ENCODE measurements at places on chromosomes 6 and 20.

DNA sequence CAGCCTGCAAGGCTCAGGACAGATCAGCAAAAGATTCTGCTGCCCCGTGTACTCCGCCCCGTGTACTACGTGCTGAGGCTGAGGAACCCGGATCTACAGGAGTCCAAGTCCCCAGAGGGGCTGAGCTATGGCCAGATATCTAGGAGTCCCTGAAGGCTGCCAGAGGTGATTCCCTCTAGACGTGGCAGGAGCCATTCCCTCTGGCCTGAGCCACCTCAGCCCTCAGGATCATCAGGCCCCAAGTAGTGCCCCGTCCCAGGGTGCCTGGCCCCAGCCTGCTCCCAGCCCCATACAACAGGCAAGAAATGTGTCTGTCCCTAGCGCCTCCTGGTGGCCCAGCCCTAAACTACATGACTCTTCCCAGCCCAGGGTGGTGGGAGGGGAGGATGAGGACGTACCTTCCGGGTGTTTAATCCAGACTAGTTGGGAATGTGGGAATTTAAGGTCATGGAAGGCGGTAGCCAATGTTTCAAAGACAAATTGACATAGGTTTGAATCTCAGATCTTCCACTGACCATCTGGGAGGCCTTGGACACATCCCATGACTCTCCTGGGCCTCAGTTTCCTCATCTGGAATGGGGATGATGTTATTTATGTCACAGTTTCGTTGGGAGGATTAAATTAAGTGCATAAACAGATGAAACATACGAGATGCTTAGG is 49.4 kb upstream of the PTPN1 start:
- peak; percentile 92 for DNase-seq

DNA sequence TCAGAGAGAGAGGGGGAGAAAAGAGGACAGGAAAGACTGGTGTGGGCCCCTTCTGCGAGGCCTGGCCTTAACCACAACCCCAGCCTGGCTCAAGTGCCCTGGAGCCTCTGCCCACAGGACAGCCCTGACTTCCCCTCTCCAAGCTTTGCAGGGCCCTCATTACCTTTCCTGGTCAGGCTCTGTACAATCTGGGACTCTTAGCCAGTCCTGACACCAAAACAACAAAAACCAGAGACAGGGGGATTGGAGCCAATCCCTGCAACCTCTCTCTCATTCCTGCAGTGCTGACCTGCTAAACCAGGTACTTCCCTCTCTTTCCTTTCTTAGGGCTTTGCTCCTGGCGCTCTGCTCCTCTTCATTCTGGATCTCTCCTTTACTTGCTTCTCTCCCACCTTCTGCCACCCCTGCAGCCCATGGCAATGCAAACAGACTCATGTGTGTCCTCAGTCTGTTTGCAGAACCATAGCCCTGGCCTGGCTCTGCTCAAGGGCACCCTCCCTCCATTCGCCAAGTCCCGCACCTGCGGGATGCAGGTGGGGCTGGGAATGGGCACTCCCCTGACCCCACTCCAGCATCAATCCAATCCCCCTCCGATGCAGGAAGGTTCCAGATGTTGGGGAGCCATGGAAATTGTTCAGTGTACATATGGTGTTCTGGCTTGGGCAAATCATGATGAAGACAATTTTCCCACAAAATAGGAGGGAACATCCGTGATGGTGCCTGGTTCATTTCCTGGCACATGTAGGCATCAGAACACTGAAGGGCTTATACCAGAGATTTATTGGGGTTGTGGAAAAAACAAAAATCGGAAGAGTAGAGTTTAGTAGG is 38.1 kb downstream of the RPP40 start:
- DNase-seq = no peak

GRCh38 chr20:61980647-61981583 is 84.8 kb downstream of the TAF4 start:
- peak; percentile 51 for DNase-seq

GRCh38 chr6:154448448-154449096 is 61.9 kb downstream of the CNKSR3 start:
- DNase-seq = no peak

GRCh38 chr6:32953775-32954174 is 878 bp upstream of the HLA-DMA start:
- DNase-seq = no peak

GRCh38 chr6:23510778-23511510 is 615.1 kb upstream of the NRSN1 start:
- no peak for DNase-seq

GRCh38 chr20:1401451-1401907 is 8.6 kb upstream of the FKBP1A start:
- DNase-seq = no peak

DNA sequence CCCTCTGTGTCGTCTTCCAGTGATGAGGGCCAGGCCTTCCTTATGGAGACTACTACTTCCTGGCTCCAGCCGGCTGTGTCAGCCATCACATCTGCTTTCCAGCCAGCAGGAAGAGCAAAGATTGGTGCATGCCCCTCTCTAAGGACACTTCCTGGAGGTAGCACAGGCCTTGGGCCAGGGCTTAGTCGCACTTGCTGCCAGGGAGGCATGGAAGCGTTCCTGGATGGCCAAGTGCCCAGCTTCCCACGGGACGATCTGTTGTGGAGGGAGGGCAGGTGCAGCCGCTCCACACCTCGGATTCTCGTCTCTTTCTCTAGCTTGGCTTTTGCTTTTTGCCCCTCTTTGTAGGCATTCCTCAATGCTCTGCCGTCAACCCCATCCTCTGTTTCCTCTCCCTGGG is 11.9 kb downstream of the ERMARD start:
- no peak for DNase-seq

GRCh38 chr6:81909981-81910900 is 157.8 kb upstream of the TENT5A start:
- no peak for DNase-seq

GRCh38 chr20:62818592-62819493 is 2.0 kb downstream of the COL9A3 start:
- DNase-seq = peak; percentile 86

DNA sequence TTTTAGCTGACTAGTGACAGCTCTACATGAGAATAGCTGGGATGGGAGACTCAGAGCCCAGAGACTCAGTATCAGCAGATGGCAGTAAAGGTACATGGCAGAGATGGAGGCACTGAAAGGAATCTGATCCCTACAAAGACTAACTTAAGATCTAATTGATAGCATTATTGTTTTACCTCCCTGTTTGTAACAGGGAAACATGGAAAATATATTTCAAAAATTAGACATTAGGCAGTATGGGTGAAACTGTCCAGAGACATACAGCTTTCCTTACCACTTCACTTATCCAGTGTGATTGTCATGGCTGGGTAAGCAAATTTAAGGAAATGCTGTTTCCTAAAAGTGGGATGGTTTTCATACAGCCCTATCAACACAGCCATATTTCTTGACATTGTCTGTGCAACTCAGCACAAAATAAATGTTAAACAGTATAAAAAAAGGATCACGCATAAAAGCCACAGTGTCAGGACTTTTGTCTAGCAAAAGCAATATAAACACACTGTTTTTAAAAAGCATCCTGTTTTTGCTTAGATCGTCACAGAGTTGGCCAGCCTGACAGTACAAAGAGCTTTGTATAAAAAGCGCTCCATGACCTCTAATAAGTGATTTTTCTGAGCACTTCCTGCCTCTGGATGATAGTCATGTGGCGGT is 376.9 kb downstream of the PHF3 start:
- DNase-seq = no peak

DNA sequence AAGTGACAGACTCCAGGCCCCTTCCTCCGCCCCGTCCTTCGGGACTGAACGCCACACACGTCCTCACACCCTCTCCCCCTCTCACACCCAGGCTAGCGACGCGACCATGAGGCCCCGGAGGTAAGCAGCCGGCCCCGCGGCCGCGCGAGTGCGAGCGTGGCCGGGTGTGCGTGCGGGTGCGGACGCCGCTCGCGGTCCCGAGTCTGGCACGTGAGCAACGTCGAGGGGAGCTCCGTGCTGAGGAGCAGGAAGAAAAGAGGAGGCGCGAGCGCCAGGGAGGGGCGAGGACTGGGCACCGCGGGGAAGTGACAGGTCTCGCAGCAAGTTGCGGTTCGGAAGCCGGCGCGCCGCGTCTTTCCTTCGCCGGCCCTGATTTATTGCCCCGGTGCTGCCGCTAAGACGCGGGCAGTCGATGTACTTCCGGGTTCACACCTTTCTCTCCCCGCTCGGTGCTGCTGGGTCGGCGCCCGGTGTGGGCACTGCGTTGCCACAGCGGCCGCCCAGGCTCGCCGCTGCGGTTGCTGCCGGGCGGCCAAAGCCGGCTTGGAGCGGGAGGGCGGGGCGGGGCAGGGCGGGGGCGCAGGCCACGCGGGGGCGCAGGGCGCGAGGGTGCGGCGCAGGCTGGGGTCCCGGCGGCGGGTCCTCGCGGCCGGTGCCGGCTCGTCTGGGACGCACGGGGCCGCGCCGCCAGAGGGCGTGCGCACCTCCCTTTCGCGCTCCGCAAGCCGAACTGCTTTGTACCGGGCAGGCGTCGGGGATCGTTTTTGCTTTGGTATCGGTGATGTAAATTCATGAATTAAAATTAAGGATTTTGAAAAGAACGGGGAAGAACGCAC is 15.8 kb upstream of the LIN28B start:
- DNase-seq = no peak

GRCh38 chr6:20997143-20997769 is 463.0 kb downstream of the CDKAL1 start:
- no peak for DNase-seq

- DNase-seq = no peak
Measured at GRCh38 chr6:113824866-113825265, 32.3 kb upstream of the MARCKS start.

DNA sequence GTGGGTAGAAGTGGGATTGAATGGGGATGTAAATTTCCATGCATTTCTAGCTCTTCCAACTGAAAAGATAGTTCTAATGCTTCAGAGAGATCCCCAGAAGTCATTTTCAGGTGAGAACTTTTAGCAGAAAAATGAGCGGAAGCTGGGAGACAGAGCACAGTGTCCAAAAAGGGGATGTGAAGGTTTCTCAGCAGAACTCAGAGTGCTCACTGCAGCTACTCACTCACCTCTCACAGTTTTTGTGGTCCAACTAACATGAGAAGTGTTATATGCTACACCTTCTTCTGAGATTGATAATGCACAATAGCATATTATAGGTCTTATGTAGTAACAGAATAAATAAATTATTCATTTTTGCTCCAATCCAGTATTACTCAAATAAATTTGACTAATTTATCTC is 519.2 kb upstream of the HS3ST5 start:
- no peak for DNase-seq

DNA sequence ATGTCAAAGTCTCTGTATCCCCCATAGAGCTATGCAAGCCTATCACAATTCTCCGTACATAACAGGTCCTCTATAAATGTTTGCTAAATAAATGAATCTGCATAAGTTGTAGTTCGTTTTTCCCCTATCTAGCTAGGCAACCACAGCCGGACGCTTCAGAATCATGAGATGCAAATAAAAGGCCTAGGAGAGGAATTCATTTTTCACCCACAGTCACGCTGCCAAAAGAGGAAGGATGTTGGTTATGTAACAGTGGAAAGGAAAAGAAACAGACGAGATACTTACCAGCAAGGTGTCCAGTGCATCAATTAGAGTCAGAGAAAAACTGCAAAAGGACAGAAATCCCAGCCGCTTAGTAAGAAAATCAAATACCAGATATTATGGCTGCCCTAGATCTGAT is 2.4 kb downstream of the EDEM2 start:
- DNase-seq = no peak

DNA sequence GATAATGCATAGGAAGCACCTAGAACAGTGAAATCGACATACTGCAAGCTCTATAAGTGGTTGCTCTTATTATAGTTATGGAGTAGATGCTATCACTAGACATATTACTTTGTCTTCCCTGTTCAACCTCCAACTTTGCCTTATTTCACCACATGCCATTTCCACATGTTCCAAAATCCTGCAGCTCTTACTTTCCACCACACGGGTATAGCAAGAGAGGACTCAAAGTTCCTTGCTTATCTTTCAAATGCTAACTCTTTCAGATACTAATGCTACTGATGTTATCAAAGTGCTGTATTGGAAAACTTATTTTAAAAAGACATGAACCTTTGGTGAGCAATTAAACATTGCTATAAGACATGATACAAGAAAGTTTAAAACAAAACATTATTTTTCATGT is 1130.1 kb downstream of the HACE1 start:
- no peak for DNase-seq

- no peak for DNase-seq
Measured at GRCh38 chr6:157443066-157443800, 62.2 kb downstream of the ZDHHC14 start.

DNA sequence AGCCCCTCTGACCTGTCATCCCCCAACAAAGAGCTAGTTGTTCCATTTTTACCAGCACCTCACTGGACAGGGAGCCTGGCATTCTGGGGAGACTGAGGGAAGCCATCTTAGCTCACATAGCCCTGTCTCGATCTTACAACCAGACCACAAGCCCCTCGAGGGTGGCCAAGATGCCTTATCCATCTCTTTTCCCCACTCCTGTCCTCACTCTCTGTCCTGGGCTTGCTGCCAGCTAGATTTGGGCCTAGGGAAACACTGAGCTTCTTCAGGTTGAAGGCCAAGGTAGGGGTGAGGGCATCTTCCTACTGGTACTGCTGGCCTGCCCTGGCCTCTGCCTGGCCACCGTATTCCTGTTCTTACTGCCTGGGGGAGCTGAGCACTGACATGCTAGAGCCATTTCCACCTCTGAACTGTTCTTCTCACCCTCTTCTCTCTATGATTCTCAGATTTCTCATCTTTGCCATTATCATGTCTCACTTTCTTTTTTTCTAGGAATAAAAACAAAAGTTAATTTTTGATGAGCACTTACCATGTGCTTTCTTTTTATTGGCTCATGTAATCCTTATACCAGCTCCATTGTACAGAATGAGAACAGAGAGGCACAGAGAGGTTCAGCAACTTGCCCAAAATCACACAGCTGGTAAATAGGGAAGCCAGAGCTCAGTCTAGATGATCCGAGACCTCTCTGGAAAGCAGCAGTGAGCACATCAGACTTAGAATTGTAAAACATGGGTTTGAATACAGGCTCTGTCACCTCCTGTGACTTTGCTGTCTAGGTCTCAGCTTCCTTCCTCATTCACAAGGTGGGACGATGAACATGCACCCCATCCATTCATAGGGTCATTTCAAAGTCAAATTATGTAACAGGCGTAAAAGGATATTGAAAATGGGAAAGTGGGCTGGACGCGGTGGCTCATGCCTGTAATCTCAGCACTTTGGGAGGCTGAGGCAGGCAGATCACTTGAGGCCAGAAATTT is 28.7 kb downstream of the FGD2 start:
- no peak for DNase-seq

DNA sequence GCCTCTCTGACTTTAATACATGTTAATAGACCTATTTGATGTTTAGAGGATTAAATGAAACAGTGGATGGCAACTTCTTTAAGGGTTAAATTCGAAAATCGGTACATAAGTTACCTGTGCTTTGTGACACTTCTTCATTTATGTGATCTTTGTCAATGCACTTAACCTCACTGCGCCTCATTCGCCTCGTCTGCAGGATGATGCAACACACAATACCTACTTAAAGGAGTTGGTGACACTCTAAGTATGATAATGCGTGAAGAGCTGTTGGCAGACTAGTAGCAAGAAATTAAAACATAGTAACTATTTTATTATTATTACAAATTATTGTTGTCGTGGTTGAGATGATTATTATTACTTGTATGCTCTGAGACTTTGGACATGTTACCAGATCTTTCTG is 92.8 kb downstream of the TSHZ2 start:
- DNase-seq = no peak
